Brain (organoid and tissue), 16 donors: ENCODE measurements at places on chromosomes 7 and 10. TPM values are rescaled to one million over a fixed set of nuclear protein-coding genes. Genes with fewer than 3 reads are reported as not detected.

DNA sequence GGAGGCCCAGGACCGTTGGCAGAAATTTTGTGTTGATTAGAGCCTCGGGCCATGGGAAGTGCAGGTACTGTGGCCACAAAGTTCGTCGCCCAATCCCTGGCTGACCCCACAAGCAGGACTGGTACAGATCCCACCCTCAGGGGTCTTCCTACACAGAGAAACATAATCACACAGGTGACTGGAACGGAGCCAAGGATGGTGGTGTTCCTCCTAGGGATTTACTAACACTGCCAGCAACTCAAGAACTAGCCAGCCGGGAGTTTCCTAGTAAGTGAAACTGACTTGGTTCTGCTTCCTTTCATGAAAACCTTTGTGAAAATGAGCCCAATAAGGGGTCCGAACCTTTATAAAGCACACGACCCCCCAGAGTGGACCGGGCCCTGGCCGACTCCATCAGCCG lies 5.7 kb downstream of the CUX1 start:
- DNase-seq, result no peak

Gene MPP7
- 0.41 TPM for polyA plus RNA-seq

GRCh38 chr7:100895956-100896731 lies 456 bp upstream of the ACHE start:
- peak; percentile 83 for DNase-seq

DNA sequence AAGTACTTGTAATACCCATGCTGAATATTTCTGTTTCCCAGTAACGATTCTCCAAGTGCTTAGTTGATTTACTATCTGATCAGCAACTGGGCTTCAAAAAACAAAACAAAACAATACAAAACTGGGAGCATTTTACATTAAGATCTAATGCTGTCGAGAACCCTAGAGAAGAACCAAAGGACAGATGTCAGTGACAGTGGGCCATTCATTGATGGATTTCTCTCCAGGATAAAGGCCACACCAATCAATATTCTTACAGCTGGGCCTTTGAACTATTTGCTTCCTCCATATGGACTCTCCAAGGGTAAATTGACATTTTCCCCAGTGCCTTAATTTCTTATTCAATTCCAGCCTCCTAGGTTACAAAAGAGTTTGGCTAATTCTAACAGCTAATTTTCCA lies 217.5 kb downstream of the ADAM12 start:
- peak; percentile 66 for DNase-seq

GRCh38 chr10:32961895-32962369 lies 3.9 kb upstream of the ITGB1 start:
- no peak for DNase-seq

Gene CPA5
- 2.3 TPM for polyA plus RNA-seq
